ENCODE measurements at places on chromosomes 7 and 10. TPM values are rescaled to one million over a fixed set of nuclear protein-coding genes. Genes with fewer than 3 reads are reported as not detected.

Gene TAS2R41
- not detected for total RNA-seq

Gene ANKRD30A
- total RNA-seq: not detected

Gene DRGX
- not detected for total RNA-seq

Gene ZNF365
- 2.8 TPM for total RNA-seq

Gene CYP17A1
- not detected for total RNA-seq

Gene PNLIPRP1
- total RNA-seq: not detected

Gene CREB5
- total RNA-seq: 4.5 TPM

Gene GPRIN2
- total RNA-seq: not detected

Gene OR2A42
- total RNA-seq: under 0.01 TPM

Gene ST8SIA6
- total RNA-seq: 0.14 TPM

Gene FRAT1
- 0.09 TPM for total RNA-seq

Gene TRIM24
- 21.0 TPM for total RNA-seq

Gene TFEC
- total RNA-seq: 0.46 TPM

Gene AMZ1
- 0.30 TPM for total RNA-seq

Gene CUZD1
- 0.30 TPM for total RNA-seq

Gene CASP7
- total RNA-seq: 18.4 TPM

Gene UCN3
- not detected for total RNA-seq

Gene COL28A1
- total RNA-seq: 0.32 TPM

Gene HSPA12A
- total RNA-seq: 10.7 TPM

Gene ANKRD22
- total RNA-seq: not detected

Gene PRPS1L1
- not detected for total RNA-seq

Gene ZPBP
- total RNA-seq: not detected

Gene OPN4
- total RNA-seq: 0.14 TPM

Gene HOXA3
- total RNA-seq: 6.8 TPM

Gene LRRC17
- total RNA-seq: 69.2 TPM

Gene ASB15
- total RNA-seq: not detected

Gene SOSTDC1
- total RNA-seq: 0.05 TPM

Gene TMEM184A
- not detected for total RNA-seq

Gene HEPACAM2
- total RNA-seq: not detected

Gene CALHM3
- total RNA-seq: not detected

Gene ABCB1
- total RNA-seq: 0.05 TPM

Gene GPR26
- not detected for total RNA-seq

Gene TRIM4
- 28.3 TPM for total RNA-seq

Gene SORCS1
- total RNA-seq: not detected

Gene OTUD1
- total RNA-seq: 4.8 TPM

Gene SFRP4
- total RNA-seq: 0.14 TPM

Gene EBF3
- total RNA-seq: not detected

Gene SPDYE11
- total RNA-seq: not detected

Gene BHLHA15
- total RNA-seq: 1.3 TPM

Gene SLK
- 43.1 TPM for total RNA-seq

Gene LOXL4
- 240 TPM for total RNA-seq

Gene CDHR3
- 1.2 TPM for total RNA-seq

Gene C10orf67
- total RNA-seq: not detected

Gene PLCE1
- 1.1 TPM for total RNA-seq

Gene CHST15
- 0.46 TPM for total RNA-seq

Gene TMEM213
- not detected for total RNA-seq

Gene PHKG1
- 0.46 TPM for total RNA-seq

Gene C10orf53
- not detected for total RNA-seq

Gene PAXIP1
- total RNA-seq: 9.0 TPM

Gene PLAU
- total RNA-seq: 56.4 TPM

Gene MALSU1
- total RNA-seq: 56.6 TPM

Gene PPP1R17
- not detected for total RNA-seq

Gene SEMA4G
- 1.2 TPM for total RNA-seq

All from smooth muscle cell of the umbilical artery (primary cell).